ENCODE measurements at places on chromosomes 5 and 9. TPM values are rescaled to one million over a fixed set of nuclear protein-coding genes. Genes with fewer than 3 reads are reported as not detected.

GRCh38 chr5:93580063-93580926 is 724 bp downstream of the NR2F1-AS1 start:
- DNase-seq = peak; percentile 57
- peaks cover 2% of the 10 kb centered on the region for H3K36me3 ChIP-seq
- no peak overlapping the region for H3K4me3 ChIP-seq
- no peak overlapping the region for H3K27ac ChIP-seq
- no peaks in the 10 kb centered on the region for H3K4me1 ChIP-seq
- no peaks in the 10 kb centered on the region for H3K27me3 ChIP-seq

DNA sequence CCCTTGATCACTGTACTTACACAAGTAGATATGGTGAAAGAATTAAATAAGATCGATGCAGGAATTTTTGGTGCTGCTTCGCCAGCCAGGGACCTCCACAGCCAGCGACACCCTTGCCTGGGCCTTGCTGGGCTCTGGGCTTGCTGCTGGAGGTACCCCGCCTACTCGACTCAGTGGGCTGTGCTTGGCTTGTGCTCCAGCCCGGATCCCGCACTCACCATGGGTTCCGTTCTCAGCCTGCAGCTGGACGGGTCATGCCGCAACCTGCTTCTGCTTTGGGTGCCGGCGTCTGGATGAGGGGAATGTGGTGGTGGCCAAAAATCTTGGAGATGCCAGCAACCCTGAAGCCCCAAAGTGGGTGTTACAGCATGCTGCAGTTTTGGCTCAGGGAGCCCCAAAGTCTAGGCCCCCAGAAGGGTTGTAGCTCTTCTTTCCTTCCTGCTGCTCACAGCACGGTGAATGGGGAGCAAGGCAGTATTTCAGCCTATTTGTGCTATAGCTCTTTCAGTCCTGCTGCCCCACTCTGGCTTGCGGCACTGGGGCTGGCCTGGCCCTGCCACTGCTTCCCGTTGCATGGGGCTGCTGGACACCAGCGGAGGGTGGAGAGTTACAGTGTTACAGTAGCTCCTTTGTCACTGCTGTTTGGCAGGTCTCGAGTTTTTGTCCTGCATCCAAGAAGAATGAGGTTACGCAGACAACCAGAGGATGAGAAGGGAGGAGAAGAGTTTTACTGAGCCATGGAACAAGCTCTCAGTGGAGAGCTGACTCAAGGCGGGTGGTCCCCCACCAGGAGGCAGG is 48.0 kb downstream of the TARS1 start:
- no peaks in the 10 kb centered on the region for H3K27me3 ChIP-seq
- H3K4me1 ChIP-seq = no peaks in the 10 kb centered on the region
- H3K36me3 ChIP-seq = no peaks in the 10 kb centered on the region

GRCh38 chr9:124384210-124384609 is 31.0 kb downstream of the PSMB7 start:
- H3K27ac ChIP-seq = no peak overlapping the region
- peaks cover 30% of the 10 kb centered on the region for H3K4me1 ChIP-seq
- DNase-seq = no peak
- peaks cover 27% of the 10 kb centered on the region for H3K36me3 ChIP-seq

- H3K4me1 ChIP-seq = no peaks in the 10 kb centered on the region
- no peak overlapping the region for H3K27ac ChIP-seq
- H3K27me3 ChIP-seq = no peaks in the 10 kb centered on the region
Measured at GRCh38 chr5:140982083-140982716, 15.9 kb downstream of the PCDHAC2 start.

DNA sequence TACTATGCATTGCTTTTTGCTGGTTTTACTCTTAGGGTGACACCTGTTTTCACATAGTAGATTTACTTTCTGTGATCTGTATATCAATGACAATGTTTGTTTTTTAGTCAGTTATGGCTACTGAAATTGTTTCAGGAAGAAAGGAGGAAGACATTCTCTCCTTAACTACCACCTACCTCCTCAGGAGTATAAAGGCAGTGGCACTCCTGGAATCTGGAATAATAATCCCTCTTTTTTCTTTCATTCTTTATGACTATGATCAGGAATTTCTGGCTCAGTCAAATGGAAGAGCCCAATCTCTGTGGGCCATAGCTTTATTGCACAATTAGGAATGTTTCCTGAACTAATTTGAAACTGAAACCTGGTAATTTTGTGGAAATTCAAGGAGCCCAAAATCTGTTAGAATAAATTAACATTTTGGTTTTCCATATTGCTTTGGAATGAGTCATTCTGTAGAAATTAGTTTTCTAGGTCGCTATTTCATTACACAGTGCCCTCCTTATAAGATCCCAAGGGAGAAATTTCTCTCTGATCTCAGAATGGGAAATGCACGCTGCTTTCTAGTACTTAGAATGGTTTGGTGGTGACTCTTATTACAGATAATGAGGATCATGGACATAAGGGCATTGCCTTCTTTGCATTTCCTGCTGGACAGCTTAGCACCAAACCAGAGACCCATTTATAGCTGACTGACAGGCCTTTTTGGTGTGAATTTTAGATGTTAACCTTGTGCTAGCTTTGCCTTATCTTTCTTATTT is 95.3 kb upstream of the VLDLR start:
- H3K4me3 ChIP-seq = no peak overlapping the region
- H3K4me1 ChIP-seq = no peaks in the 10 kb centered on the region
- no peaks in the 10 kb centered on the region for H3K27me3 ChIP-seq
- DNase-seq = no peak
- H3K27ac ChIP-seq = no peak overlapping the region

- no peaks in the 10 kb centered on the region for H3K36me3 ChIP-seq
- peaks cover 26% of the 10 kb centered on the region for H3K4me1 ChIP-seq
- H3K27ac ChIP-seq = no peak overlapping the region
Measured at GRCh38 chr5:6644794-6645241, 11.6 kb downstream of the SRD5A1 start.

GRCh38 chr5:68683632-68684036 is 410.2 kb upstream of the SLC30A5 start:
- peaks cover 36% of the 10 kb centered on the region for H3K4me1 ChIP-seq
- no peaks in the 10 kb centered on the region for H3K36me3 ChIP-seq
- H3K27ac ChIP-seq = peak overlapping the region; percentile 34
- peak; percentile 78 for DNase-seq
- H3K4me3 ChIP-seq = no peak overlapping the region

- H3K27ac ChIP-seq = no peak overlapping the region
- no peak overlapping the region for H3K4me3 ChIP-seq
- no peaks in the 10 kb centered on the region for H3K27me3 ChIP-seq
- H3K4me1 ChIP-seq = peaks cover 6% of the 10 kb centered on the region
- no peak for DNase-seq
- no peaks in the 10 kb centered on the region for H3K36me3 ChIP-seq
Measured at GRCh38 chr5:62299101-62299500, 6.9 kb upstream of the KIF2A start.

- no peaks in the 10 kb centered on the region for H3K36me3 ChIP-seq
- DNase-seq = no peak
- H3K4me1 ChIP-seq = peaks cover 19% of the 10 kb centered on the region
- H3K27ac ChIP-seq = no peak overlapping the region
- no peak overlapping the region for H3K4me3 ChIP-seq
Measured at GRCh38 chr9:70477146-70477745, 62.8 kb upstream of the KLF9 start.

- H3K27ac ChIP-seq = no peak overlapping the region
- no peak overlapping the region for H3K4me3 ChIP-seq
- peaks cover 7% of the 10 kb centered on the region for H3K36me3 ChIP-seq
- no peaks in the 10 kb centered on the region for H3K4me1 ChIP-seq
Measured at GRCh38 chr5:151227918-151228447, 4.1 kb upstream of the CCDC69 start.

DNA sequence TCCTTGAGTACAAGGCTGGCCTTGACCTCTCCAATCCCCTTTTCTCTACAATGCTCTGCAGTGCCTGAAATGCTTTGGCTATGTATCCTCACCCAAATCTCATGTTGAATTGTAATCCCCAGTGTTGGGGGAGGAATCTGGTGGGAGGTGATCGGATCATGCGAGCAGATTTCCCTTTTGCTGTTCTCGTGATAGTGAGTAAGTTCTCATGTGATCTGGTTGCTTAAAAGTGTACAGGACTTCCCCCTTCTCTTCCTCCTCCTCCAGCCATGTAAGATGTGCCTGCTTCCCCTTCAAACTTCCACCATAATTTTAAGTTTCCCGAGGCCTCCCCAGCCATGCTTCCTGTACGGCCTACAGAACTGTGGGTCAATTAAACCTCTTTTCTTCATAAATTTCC is 28.5 kb upstream of the AKNA start:
- peaks cover 4% of the 10 kb centered on the region for H3K36me3 ChIP-seq
- H3K4me3 ChIP-seq = no peak overlapping the region
- no peak overlapping the region for H3K27ac ChIP-seq
- no peak for DNase-seq
- H3K4me1 ChIP-seq = no peaks in the 10 kb centered on the region
- no peaks in the 10 kb centered on the region for H3K27me3 ChIP-seq

- H3K4me1 ChIP-seq = no peaks in the 10 kb centered on the region
- no peak overlapping the region for H3K27ac ChIP-seq
- H3K36me3 ChIP-seq = no peaks in the 10 kb centered on the region
- no peak for DNase-seq
- H3K4me3 ChIP-seq = no peak overlapping the region
- H3K27me3 ChIP-seq = no peaks in the 10 kb centered on the region
Measured at GRCh38 chr5:156366521-156366920, 39.6 kb downstream of the SGCD start.

DNA sequence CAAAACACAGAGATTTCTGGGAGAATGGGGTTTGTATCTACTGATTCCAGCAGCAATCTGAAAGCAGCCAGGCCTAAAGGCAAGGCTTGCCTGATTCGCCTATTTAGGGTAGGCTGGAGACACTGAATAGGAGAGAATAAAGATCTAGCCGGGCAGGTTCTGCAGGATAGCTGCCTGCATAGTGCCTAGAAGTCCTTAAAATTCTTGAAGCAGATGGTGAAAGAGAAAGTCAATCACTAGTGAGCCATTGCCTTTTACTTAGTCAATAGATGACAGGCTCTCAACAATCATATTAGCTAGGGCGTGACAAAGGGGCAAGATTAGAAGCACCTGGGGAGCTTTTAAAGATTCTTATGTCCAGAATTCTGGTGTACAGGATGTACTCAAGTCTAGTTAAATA is 522.7 kb downstream of the HTR1A start:
- H3K27ac ChIP-seq = peak overlapping the region; percentile 49
- peak; percentile 4 for DNase-seq
- H3K27me3 ChIP-seq = no peaks in the 10 kb centered on the region
- H3K4me3 ChIP-seq = no peak overlapping the region

GRCh38 chr5:172793577-172794488 is 22.8 kb upstream of the DUSP1 start:
- H3K27ac ChIP-seq = peak overlapping the region; percentile 53
- peaks cover 37% of the 10 kb centered on the region for H3K4me1 ChIP-seq
- H3K36me3 ChIP-seq = peaks cover 10% of the 10 kb centered on the region
- no peak overlapping the region for H3K4me3 ChIP-seq
- no peak for DNase-seq

GRCh38 chr5:140408750-140409241 is 7.2 kb downstream of the ANKHD1 start:
- H3K27ac ChIP-seq = peak overlapping the region; percentile 42
- H3K27me3 ChIP-seq = no peaks in the 10 kb centered on the region
- peaks cover 26% of the 10 kb centered on the region for H3K36me3 ChIP-seq
- DNase-seq = peak; percentile 12

DNA sequence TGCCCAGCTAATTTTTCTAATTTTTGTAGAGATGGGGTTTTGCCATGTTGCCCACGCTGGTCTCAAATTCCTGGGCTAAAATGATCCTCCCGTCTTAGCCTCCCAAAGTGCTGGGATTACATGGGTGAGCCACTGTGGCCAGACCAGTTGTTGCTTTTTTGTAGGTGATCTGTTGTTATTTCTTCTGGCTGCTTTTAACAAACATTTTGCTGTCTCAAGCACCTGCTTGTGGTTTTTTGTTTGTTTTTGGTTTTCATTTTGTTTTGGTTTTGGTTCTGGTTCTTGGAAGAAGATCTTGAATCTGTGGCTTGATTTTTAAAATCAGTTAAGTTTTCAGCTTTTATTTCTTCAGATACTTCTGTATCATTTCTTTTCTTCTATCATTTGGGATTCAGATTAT is 21.1 kb downstream of the ERCC6L2 start:
- no peaks in the 10 kb centered on the region for H3K27me3 ChIP-seq
- no peaks in the 10 kb centered on the region for H3K4me1 ChIP-seq
- no peak for DNase-seq
- H3K36me3 ChIP-seq = no peaks in the 10 kb centered on the region
- H3K4me3 ChIP-seq = no peak overlapping the region

- H3K27ac ChIP-seq = no peak overlapping the region
- no peaks in the 10 kb centered on the region for H3K27me3 ChIP-seq
- no peak overlapping the region for H3K4me3 ChIP-seq
- no peak for DNase-seq
Measured at GRCh38 chr5:107322936-107323335, 347.8 kb downstream of the EFNA5 start.

GRCh38 chr5:142748568-142749249 is 21.5 kb upstream of the ARHGAP26 start:
- no peak overlapping the region for H3K4me3 ChIP-seq
- no peaks in the 10 kb centered on the region for H3K27me3 ChIP-seq
- H3K27ac ChIP-seq = peak overlapping the region; percentile 87
- peak; percentile 71 for DNase-seq
- peaks cover 44% of the 10 kb centered on the region for H3K4me1 ChIP-seq

- no peaks in the 10 kb centered on the region for H3K27me3 ChIP-seq
- DNase-seq = peak; percentile 90
- peaks cover 25% of the 10 kb centered on the region for H3K36me3 ChIP-seq
- peak within 1 kb of the TSS; percentile 85 for H3K4me3 ChIP-seq
Measured at GRCh38 chr5:73625944-73626811, at the start of gene ARHGEF28. ARHGEF28 (plus strand) TSS chr5:73626196; CDS start chr5:73684852, 58,656 bp downstream.

DNA sequence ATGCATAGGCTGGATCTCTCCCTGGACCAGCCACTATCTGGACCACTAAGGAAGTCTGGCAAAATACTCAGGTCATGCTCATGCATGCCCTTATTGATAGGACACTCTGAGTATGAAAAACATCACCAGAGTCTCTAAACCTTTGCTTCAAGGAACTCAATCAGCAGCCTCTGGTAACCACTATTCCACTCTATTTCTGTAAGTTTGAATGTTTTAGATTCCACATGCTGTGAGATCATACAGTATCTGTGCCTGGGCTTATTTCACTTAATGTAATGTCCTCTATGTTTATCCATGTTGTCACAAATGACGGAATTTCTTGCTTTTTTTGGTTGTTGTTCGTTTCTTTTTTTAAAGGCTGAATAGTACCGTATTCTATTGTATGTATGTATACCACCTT is 68.3 kb downstream of the TARS1 start:
- no peak for DNase-seq
- H3K4me3 ChIP-seq = no peak overlapping the region
- no peaks in the 10 kb centered on the region for H3K36me3 ChIP-seq
- no peaks in the 10 kb centered on the region for H3K4me1 ChIP-seq
- H3K27me3 ChIP-seq = no peaks in the 10 kb centered on the region

The POC5 gene
- 23.1 TPM for total RNA-seq

The PCDHAC1 gene
- total RNA-seq = 3.7 TPM

The PHYHD1 gene
- not detected for total RNA-seq

The PHF24 gene
- total RNA-seq = not detected

The SV2C gene
- total RNA-seq = 0.88 TPM

The SPOCK1 gene
- 3.3 TPM for total RNA-seq

The LCN1 gene
- total RNA-seq = not detected

The FOXD1 gene
- 7.8 TPM for total RNA-seq

The FBN2 gene
- 0.22 TPM for total RNA-seq

The NMUR2 gene
- 178 TPM for total RNA-seq

The PCDHGB6 gene
- 13.4 TPM for total RNA-seq

All from Calu3 (cell line).